ENCODE measurements at places on chromosomes 5 and 9.

GRCh38 chr5:64229163-64229774 is 63.6 kb downstream of the RNF180 start:
- no peak for DNase-seq

DNA sequence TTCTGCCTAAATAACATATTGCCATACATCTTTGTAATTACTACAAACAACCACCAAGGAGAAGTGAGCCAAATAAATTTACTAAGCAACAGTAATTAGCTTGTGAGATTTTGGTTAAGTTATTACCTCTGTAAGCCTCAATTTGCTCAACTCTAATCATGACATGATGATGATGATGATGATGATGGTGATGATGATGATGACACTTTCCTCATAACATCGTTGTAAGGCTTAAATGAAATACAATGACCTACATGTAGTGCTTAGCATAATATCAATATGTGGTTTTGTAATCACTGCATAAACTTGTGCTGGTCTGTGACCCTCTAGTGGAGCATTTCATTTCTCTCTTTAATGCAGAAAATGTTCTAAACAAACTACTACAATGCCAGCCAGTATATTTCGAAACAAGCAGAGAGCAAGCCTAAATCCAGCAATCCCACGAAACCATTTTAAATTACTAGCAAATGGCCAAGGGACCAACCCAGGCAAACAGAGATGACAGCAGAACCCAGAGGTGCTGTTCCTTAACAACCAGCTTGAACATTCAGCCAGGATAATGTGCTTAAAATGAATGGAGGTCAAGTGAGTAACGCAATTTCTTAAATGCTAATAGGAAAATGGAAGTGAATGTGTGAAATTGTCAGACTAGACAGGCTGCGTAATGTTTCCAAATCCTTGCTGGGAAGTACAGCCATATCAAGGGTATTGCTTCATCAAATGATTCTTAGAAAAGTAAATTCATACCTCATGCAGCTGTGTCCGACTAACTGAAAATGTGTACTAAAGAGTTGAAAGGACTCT is 281.9 kb upstream of the PUM3 start:
- no peak for DNase-seq

DNA sequence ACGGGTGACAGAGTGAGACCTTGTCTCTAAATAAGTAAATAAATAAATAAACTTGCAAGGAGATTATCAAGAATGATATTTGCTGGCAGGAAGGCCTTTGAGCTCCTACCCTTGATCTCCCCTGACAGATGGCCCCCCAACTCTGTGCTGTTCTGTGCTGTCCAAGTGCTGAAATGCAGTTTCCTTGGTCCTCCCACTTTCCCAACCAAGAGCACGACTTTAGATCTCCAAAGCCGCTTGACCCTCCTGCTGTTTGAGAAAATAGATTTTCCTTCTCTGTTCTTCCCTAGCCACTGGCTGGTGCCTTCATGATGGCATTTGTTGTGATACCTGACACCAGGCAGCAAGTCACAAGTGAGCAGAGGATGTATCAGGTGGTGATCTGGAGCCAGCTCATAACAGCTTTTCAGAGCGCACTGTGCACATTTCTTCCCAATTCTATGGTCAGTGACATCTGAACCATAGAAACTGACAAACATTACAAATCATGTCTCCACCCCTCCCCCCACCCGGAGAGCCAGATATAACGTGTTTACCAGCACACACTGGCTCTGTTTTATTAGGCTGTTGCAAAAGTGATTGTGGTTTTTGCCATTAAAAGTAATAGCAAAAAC is 80.0 kb upstream of the PUM3 start:
- no peak for DNase-seq

GRCh38 chr5:102971676-102972293 is 148.2 kb downstream of the GIN1 start:
- DNase-seq: no peak

GRCh38 chr5:121315786-121316185 is 535.9 kb upstream of the FTMT start:
- DNase-seq: no peak

GRCh38 chr5:148839960-148840359 is 13.5 kb downstream of the ADRB2 start:
- no peak for DNase-seq

GRCh38 chr5:131589510-131590348 is 45.3 kb downstream of the RAPGEF6 start:
- DNase-seq: no peak

GRCh38 chr5:149656576-149657182 is 73.4 kb upstream of the PPARGC1B start:
- DNase-seq: no peak

- no peak for DNase-seq
Measured at GRCh38 chr5:96066386-96066719, 104.7 kb upstream of the ELL2 start.

DNA sequence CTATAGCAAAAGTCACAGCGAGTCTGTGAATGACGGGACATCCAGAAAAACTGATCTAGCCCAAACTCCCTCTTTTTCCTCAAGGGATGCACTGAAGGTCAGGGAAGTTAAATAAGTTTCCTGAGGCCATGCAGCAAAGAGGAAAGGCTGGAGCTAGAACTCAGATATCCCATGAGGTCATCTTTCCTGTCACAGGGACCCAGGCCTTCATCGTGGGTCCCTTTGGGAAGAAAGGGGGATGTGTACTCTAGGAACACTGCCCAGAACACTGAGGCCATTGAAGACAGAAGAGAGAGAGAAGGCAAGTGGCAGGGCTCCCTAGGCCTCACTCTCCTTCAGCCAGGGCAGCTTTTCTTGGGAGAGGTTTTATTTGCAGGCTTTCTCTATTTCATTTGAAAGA is 182.0 kb downstream of the EBF1 start:
- no peak for DNase-seq

DNA sequence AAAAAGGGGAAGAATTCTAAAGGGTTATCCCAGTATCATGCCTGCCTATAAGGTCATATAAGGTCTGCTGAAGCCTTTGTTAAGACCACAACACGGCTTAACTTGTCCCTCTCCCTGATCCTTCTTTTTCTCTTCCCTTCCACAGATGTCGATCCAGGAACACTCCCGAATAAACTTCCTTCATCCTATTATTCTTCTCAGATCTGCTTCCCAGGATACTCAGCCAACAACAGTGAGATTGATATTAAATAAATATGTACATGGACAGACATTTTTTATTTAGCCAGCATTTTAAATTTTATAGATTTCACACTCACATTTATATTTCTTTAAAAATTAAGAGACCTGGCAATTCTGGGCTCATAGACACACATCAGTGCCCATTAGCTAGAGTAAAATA is 44.1 kb downstream of the DPYSL3 start:
- DNase-seq: no peak

DNA sequence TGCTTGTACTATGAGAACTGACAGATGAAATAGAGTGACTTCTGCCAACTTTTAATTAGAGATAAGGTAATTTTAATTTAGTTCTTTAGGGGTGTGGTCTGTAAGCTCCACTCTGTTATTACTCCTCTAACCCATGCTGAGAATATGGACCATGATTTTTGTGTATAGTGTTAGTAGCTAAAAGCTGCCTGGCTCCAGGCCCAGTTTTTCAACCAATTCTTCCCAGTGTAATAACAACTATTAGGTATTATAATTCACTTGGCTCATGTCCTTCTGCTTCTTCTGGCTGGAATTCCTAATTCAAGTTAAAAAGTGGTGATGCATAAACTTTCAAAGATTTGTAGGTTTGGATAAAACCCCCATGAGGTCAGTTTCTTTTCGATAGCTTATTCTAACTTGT is 216.3 kb downstream of the ISL1 start:
- DNase-seq: no peak

GRCh38 chr9:127761491-127761956 is 16.9 kb downstream of the SH2D3C start:
- DNase-seq: no peak

GRCh38 chr9:35340046-35340445 is 149.9 kb upstream of the RUSC2 start:
- DNase-seq: no peak

DNA sequence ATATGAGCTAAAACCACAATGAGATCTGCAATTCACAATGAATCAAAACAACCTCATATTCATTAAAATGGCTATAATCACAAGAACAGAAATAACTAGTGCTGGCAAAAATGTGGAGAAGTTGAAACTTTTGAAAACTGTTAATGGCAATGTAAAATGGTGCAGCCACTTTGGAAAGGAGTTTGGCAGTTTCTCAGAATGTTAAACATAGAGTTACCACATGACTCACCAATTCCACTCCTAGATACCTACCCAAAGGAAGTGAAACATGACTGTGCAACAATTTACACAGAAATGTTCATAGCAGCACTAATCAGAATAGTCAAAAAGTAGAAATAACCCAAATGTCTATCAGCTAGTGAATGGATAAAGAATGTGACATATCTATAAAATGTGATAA is 862.2 kb downstream of the DTWD2 start:
- no peak for DNase-seq

- DNase-seq: no peak
Measured at GRCh38 chr5:73751254-73751914, 125.4 kb downstream of the ARHGEF28 start.

- DNase-seq: no peak
Measured at GRCh38 chr5:157729858-157730257, 1.4 kb upstream of the THG1L start.

DNA sequence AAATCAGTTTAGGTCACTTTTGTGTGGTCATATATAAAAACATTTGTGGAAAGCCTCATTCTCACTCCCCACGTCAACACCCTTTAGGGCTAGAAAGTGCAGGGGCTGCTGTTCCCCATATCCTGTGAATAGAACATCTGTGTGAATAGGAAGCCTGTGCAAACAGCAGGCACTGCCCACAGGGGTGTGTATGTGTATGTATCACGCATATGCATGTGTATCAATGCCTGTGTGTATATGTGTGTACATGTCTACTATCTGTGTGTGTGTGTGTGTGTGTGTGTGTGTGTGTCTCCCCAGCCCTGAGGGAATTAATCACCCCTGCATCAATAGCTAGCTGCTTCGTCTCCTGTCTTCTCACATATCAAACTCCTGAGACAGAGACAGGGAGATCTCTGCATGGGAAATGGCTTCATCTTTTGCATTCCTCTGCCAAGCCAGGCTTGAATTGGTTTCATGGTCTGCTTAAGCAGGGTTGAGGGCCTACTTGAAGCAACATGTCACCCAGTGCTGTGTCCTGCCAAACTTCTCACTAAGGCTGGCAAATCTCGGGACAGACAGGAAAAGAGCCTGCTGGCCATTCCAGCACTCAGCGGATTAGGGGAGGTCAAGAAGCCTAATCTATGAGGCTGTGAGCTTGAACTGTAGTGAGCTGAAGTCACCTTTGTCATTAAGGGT is 265.8 kb downstream of the ADAMTSL1 start:
- DNase-seq: no peak

- DNase-seq: no peak
Measured at GRCh38 chr9:5582835-5583195, 46.1 kb upstream of the RIC1 start.

DNA sequence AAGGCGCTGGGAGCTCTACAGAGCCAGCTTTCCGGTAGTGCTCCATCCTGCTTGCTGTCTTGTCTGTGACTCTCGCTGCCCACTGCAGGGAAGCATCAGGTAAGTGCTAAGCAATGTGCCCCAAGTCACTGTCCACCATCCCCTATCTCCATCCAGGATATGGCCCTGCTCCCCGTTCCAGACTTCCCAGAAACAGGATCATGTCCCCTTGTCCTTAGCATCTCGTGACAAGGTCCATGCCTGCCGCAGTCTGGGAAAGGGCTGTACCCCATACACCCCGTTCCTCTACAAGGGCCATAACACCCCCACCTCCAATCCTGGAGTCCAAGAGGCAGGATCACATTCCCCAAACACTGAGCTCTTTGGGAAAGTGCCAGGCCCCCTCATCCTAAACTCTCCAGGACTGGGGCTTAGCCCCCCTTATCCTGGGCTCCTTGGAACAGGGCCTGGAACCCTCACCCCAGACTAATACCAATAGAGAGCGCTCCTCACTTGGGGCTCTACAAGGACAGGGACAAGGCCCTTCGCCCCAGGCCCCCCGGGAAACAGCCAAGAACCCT is 566 bp downstream of the RPP25L start:
- no peak for DNase-seq

- no peak for DNase-seq
Measured at GRCh38 chr5:1404062-1404461, 41.2 kb downstream of the SLC6A3 start.

DNA sequence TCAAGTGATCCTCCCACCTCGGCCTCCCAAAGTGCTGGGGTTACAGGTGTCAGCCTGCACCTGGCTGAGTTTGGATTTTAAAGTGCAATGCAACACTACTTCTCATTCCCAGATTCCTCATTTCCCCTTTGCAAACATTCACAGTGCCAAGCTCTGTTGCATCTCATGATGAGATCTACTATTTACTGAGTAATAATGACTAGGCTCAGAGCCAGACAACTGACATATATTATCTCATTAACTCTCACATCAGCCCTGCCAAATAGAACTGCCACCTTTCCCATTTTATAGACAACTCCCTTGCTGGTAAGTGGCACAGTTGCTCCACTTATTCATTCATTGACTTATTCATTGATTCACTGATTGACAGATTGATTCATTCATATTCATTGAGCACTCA is 7.0 kb downstream of the PDE6A start:
- DNase-seq: no peak

DNA sequence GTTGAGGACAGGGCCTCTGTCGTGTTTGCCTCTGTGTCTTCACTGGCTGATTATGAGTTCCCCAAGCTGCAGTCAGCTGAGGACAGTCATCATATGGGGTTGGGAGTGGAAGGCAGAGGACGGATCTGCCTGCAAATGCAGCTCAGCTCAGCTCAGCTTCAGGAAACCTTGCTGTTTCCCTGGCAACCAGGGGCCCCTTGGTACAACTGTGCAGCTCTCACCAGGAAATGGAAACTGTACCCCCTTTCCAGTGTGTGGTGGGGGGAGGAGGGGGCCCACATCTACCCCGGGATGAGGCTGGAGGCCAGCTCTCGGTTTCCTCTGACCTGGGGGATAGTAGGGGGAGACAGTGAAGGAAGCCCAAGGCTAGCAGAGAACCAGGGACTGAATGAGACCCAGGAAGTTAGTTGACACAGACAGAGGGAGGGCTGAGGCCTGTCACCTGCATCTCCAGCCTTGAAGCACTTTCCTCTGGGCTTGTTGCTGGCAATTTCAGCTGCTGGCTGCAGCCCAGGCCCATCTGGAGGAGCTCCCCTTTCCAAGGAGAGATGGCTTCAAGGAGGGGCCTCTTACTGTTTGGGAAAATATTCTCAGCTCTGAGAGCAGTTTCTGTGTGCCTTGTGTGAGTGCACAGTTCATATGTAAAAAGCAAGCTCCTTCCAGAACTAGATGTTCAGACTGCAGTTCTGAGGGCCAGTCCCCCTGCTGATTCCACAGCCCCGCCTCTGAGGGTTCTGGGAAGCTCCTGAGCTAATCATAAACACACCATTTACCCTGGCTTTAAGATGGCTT is 6.9 kb downstream of the ANXA6 start:
- DNase-seq: no peak

- no peak for DNase-seq
Measured at GRCh38 chr5:53340956-53341750, 139.3 kb upstream of the FST start.

Measured in GOT3 (cell line).